ENCODE measurements at places on chromosomes 3 and 15.

- DNase-seq: no peak
Measured at GRCh38 chr15:27864086-27864485, 235.0 kb downstream of the OCA2 start.

DNA sequence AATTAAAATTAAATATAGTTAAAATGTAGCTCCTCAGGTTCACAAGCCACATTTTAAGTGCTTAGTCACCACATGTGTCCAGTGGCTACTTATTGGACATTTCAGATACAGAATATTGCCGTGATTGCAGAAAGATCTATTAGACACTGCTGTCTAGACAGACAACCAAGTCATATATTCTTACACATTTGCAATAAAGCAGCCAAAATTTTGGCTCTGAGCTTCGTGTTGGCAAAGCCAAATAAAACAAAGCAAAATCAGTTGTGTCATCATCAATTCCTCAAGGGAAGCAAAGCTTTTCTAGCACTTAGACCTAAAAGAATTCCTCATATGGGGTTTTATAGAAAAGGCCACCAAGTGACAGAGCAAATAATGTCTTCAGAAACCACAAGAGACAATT lies 193.1 kb upstream of the LPP start:
- no peak for DNase-seq

DNA sequence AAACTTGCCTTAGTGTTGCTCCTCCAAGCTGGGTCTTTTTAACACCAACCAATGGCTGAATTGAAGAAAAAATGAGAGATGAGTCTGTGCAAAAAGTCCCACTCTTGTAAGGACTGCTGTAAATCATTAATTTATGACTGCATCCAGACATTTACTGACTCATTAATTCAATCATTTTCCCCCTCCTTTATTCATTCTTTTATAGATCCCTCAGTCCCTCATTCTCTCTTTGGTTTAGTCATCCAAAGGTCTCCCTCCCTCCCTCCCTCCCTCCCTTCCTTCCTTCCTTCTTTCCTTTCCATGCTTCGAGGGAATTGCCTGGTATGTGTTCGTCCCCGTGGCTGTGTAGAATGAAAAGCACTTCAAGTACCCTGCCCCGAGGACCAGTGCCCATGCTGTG lies 35.3 kb upstream of the MRPS22 start:
- DNase-seq: no peak

DNA sequence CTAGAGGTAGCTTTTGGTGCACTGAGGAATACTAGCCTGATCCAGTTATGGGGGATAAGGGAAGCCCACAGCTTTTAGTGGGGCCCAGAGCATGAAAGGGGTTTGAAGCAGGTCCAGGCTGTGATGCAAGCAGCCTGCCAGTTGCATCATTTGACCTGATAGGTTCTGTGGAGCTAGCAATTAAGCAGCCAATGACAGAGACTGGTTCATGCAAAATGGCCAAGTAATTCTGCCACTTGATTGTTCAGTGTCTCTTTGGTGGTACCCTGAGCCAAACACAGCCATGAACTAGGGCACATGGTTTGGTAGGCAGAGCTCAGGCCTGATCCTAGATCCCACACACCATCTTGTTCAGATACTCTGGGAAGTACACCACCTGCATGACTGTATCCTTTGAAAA lies 91.0 kb upstream of the PRR23C start:
- no peak for DNase-seq

- DNase-seq: no peak
Measured at GRCh38 chr3:172316758-172317157, 131.5 kb downstream of the GHSR start.

- no peak for DNase-seq
Measured at GRCh38 chr3:45057557-45057956, 31.5 kb downstream of the CLEC3B start.

DNA sequence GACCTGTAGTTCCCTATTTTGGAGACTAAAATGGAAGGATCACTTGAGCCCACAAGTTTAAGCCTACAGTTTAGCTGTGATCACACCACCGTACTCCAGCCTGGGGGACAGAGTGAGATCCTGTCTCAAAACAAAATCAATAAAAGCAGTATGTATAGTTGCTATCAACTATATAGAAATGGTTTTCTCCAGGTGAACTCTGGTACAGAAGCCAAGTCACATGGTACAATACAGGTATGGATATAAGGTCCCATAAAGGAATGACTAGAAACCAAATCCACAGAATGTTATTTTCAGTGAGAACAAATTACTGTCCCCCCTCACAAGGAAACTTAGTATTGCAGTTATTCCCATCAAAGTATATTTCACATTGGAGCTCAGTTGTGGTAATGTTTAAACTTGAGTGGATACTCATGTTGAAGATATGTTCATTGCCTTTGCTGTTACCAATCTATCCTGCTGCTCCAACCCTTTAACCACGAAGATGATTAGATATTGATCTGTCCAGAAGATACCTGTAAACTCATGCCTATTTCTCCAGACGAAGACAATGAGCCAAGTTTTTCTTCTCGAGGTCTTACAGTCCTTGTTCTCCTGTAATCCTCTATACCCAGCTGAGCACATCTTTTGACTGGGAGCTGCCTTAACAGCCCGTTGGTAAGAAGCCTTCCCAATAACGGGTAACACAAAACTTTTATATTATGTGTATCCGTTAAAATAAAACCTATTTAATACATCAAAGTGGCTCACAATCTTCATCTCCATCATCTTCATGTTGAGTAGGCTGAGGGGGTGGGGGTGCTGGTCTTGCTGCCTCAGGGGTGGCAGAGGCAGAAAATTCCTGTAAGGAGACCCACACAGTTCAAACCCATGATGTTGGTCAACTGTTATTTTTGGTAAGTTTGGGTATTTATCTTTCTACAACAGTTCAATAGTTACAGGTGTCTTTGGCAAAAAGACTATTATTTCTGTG lies 24.6 kb downstream of the TRA2B start:
- no peak for DNase-seq

GRCh38 chr3:116285781-116286421 lies 159.4 kb downstream of the LSAMP start:
- DNase-seq: no peak

GRCh38 chr3:38047896-38048295 lies 8.9 kb downstream of the DLEC1 start:
- no peak for DNase-seq

- no peak for DNase-seq
Measured at GRCh38 chr3:159929171-159930141, 59.2 kb upstream of the IL12A start.

DNA sequence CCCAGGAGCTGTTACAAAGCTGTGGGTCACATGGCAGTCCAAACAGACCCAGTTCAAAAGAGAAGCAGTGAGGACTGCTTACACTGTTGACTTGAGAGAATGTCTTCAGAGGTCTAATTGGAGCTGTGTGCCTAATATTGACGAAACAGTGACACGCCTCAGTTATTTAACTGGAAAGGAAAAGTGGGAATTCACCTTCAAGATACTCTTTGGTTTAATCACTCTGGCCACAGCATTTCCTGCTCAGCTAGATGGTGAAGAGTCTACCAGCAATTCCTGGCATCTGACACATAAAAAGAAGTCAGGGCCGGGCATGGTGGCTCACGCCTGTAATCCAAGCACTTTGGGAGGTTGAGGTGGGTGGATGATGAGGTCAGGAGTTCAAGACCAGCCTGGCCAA lies 326.4 kb downstream of the SV2B start:
- DNase-seq: no peak

- no peak for DNase-seq
Measured at GRCh38 chr3:142902356-142902755, 13.5 kb upstream of the PCOLCE2 start.

DNA sequence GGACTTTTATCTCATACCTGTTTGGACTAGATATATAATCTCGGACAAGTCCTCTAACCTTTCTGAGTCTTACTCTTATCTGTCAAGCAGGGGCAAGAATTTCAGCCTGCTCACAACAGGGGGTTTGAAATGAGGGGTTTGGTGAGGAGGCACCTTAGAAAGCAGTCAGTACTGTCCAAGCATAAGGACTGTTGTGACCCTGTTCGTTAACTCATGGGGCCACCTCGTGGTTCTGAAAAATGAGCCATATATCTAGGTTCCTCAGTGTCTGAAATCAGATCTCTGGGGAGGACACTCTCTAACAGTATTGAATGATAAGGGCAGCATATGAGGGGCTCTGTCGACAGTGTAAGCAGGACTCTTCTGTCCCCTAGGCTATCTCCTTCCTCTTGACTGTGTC lies 7.2 kb upstream of the TIMP4 start:
- DNase-seq: no peak

GRCh38 chr15:23402544-23402943 lies 44.5 kb downstream of the GOLGA6L2 start:
- no peak for DNase-seq

- no peak for DNase-seq
Measured at GRCh38 chr3:127652246-127652995, 20.3 kb upstream of the ABTB1 start.

DNA sequence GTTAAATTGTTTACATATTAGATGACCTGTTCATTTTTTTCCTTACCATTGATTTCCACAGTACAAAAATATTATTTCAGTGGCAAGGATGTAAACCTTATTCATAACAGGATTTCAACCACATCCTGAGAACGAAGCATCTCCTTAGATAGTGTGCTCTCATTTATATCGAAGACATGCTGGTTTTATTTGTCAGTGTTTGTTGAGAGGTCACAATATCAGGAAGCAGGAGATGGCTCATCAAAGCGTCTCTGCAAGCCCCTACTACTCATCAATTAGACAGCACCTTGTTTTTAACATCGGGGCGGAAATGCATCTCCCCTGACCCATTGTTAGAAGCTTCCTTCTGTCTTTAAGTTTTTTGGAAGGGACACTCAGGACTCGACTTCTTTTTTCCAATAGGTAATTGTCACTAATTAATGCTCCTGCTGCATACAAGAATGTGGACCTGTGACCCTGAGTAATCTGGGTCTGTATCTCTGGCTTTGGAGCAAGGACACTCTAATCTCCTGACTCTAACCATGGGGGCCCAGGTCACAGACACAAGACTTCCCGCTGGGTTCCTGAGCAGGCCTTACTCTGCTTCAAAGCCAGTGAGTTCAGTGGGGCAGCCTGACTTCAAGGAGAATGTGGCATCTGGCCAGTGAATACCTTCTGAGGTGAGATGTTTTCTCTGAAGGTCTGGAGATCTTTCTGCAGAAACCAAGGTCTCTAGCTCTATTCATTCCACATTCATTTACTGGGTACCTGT lies 50.3 kb downstream of the MECOM start:
- no peak for DNase-seq

DNA sequence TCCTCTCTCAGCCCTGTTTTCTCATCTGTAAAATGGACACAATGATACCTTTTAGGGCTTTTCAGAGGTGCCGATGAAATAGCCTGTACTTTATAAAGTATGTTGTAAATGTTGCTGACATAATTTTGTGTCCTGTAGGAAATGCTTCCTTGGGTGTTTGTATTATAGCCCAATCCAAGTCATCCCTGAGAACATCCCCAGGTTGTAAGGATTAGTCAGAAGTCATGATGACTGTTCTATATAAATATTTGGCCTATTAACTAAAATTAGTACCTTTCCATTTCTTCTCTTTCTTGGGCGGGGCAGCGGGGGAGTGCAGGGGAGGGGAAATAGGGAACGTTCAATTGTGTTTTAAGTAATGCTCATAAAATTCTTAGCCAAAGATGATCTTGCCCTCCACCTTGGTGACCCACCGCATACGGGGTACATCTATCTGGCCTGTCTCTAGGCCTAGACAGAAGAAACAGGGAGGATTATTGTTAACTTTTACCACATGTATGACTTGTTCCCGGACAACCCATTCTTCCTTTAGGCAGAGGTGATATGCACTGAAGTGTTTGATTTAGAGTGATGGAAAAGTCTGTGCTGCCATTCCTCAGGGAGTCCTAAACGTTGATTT lies 120.7 kb downstream of the VGLL4 start:
- no peak for DNase-seq

GRCh38 chr15:36067483-36068274 lies 511.7 kb upstream of the CDIN1 start:
- DNase-seq: no peak

- no peak for DNase-seq
Measured at GRCh38 chr15:91224755-91225380, 124.8 kb downstream of the SV2B start.

DNA sequence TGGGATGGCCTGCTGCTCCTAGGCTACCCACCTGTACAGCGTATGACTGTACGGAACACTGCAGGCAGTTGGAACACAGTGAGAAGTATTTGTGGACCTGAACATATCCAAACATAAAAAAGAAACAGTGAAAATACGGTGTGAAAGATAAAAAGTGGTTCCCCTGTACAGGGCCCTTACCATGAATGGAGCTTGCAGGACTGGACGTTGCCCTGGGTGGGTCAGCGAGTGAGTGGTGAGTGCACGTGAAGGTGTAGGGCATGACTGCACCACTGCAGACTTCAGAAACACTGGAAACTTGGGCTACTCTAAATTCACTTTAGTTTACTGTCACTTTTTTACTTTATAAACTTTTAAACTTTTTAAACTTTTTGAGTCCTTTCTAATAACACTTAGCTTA lies 71.2 kb upstream of the SLC6A6 start:
- DNase-seq: no peak

GRCh38 chr3:104556372-104557078 lies 810.2 kb upstream of the ALCAM start:
- no peak for DNase-seq

DNA sequence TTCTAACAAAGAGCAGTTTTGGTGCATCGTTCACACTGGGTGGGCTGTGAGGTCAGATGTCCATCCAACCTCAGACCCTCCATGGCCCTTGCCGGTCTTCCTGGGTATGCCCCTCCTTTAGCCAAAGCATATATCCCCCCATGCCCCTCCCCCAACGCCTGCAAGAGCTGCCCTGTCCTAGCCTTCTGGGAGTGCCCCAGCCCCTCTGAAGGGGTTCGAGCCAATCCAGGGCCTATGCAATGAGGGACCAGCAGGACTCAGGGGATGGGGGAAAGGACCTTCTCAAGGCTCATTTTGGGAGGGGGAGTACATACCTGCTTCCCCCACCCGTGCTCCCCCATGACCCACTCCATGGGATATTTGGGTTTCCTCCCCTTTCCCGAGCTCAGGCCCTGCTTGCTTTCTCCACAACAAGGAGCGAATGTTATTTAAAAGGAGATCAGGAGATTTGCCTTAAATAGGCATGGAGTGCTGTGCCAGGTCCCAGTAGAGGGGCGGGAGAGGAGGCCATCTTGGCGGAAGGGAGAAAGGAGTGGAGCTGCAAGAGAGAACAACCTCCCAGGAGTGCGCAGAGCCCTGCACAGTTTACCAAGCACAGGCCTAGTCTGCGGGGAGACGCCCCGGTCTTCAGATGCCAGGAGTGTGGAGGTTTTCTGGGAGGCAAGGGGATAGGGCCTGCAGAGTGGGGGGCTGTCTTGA lies 18.2 kb downstream of the PIF1 start:
- no peak for DNase-seq

DNA sequence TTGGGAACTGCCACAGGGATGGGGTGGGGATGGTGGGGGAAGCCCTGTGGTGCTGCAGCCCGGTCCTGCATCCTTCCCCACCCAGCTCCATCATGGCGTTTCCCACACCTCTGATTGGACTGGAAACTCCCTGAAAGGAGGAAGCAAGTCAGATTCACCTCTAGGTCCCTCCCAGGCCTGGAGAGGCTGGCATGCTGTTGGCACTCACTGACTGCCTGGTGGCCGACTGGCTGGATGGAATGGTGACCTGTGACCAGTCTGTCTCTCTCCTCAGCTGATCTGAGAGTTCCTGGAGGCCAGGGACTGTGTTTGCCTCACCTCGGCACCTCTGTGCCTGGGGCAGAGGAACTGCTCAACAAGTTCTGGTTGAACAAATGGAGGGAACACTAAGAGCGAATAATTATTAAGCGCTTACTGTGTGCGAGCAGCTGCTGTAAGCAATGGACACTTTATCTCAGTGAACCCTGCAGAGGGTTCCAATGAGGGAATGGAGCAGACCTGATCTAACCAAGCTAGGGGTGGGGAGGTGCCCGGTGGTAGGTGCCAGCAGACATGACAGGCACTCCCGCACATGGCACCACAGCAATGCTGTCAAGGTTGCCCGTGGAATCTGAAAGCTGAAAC lies 3.5 kb upstream of the HHATL start:
- DNase-seq: no peak

All from central memory CD8-positive, alpha-beta T cell (primary cell).